Testis (tissue), 5 donors: ENCODE measurements at places on chromosomes 12 and 14. TPM values are rescaled to one million over a fixed set of nuclear protein-coding genes. Genes with fewer than 3 reads are reported as not detected.

The NPFF gene
- not detected for total RNA-seq

The PYM1 gene
- total RNA-seq: 51.8 TPM

The CRY1 gene
- 63.0 TPM for total RNA-seq

The TMEM19 gene
- total RNA-seq: 14.9 TPM

- no peaks in the 10 kb centered on the region for H3K4me1 ChIP-seq
- no peak overlapping the region for H3K4me3 ChIP-seq
- no peak overlapping the region for H3K27ac ChIP-seq
Measured at GRCh38 chr12:72546106-72546505, 273.9 kb downstream of the TRHDE start.

DNA sequence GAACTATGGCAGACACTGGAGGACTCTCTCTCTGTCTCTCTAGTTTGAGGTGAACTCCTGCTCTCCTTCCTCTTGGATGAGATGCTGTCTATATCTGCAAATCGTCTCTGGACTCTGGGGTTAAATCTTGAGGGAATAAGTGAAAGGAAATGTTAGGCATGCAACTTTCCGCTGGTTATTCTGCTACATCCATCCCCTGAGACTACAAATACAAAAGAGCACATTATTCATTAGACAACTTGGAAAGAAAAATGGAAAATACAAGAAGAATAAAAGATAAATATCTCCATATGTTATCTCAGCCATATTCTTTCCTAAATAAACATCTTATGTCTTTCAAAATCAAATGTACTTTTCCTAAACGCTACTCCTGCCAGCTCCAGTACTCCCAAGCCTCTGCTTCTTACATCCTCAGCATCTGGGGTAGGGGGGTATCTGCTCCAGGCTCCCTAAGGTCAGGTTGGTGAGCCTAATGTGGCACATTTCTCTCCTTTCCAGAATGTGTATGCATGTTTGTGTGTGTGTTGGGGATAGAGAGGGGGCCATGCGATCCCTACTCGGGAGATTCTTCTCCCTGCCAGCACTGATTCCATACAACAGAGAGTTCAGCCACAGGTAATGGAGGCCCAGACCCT, 102.9 kb upstream of the FSCB start:
- H3K27me3 ChIP-seq: no peaks in the 10 kb centered on the region
- no peak overlapping the region for H3K27ac ChIP-seq
- H3K36me3 ChIP-seq: no peaks in the 10 kb centered on the region
- H3K4me1 ChIP-seq: no peaks in the 10 kb centered on the region

- H3K4me3 ChIP-seq: no peak overlapping the region
- no peak for DNase-seq
- H3K36me3 ChIP-seq: no peaks in the 10 kb centered on the region
Measured at GRCh38 chr12:49943625-49943960, 6.9 kb upstream of the AQP2 start.

GRCh38 chr14:102688290-102688689, 89.0 kb upstream of the TRAF3 start:
- no peak for DNase-seq
- H3K4me3 ChIP-seq: no peak overlapping the region
- no peaks in the 10 kb centered on the region for H3K36me3 ChIP-seq
- H3K27ac ChIP-seq: no peak overlapping the region
- H3K4me1 ChIP-seq: peaks cover 15% of the 10 kb centered on the region

DNA sequence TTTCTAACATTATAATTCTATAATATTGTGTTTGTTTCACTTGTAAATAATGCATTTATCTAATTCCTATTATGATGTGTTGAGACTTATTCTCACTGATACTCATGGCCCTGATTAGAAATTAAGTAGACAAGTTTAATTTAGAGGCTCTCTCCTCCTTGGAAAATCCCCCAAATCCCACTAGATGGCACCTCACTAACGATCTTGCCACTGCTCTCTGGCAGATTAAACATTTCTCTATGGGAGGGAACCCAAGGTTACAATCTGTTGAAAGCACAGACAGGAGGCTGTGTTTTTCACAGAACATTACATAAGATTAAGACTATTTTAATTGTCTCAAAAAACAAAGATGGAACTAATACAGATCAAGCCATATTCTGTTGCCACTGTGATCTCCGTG, 318.7 kb downstream of the LRFN5 start:
- no peak overlapping the region for H3K27ac ChIP-seq
- no peak overlapping the region for H3K4me3 ChIP-seq
- H3K36me3 ChIP-seq: no peaks in the 10 kb centered on the region
- no peaks in the 10 kb centered on the region for H3K4me1 ChIP-seq
- peak; percentile 19 for DNase-seq

- no peak overlapping the region for H3K27ac ChIP-seq
- H3K4me1 ChIP-seq: no peaks in the 10 kb centered on the region
- no peaks in the 10 kb centered on the region for H3K27me3 ChIP-seq
- no peaks in the 10 kb centered on the region for H3K36me3 ChIP-seq
Measured at GRCh38 chr12:104775731-104776231, 182.3 kb downstream of the SLC41A2 start.

DNA sequence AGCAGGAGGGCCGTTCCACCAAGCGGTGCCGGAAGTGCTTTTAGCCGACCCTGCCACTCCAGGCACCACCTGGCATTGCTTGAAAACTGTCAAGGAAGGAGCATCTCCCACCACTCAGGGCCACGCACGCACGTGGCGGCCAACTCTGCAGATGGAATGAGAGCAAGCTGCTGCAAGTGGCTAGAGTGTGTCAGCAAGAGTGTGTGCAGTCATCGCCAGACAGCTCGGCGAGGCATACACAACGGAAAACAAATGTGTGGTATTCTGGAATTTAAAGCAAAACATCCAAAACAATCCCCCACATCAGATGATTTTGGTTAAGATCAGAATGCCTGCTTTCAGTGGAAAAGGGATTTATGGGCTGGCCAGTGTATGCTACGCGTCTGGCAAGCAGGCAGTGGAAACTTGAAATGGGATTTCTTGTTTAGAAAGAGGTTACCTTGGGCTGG, 11.2 kb downstream of the CD9 start:
- H3K27me3 ChIP-seq: no peaks in the 10 kb centered on the region
- H3K27ac ChIP-seq: no peak overlapping the region
- no peak overlapping the region for H3K4me3 ChIP-seq

GRCh38 chr14:38208618-38209562, 1.2 kb downstream of the SSTR1 start:
- H3K27ac ChIP-seq: no peak overlapping the region
- H3K36me3 ChIP-seq: no peaks in the 10 kb centered on the region
- H3K27me3 ChIP-seq: no peaks in the 10 kb centered on the region
- DNase-seq: no peak

GRCh38 chr12:30836656-30837445, 82.1 kb upstream of the CAPRIN2 start:
- H3K4me3 ChIP-seq: no peak overlapping the region

GRCh38 chr12:7361265-7361664, 57.4 kb downstream of the ACSM4 start:
- no peak overlapping the region for H3K4me3 ChIP-seq
- no peaks in the 10 kb centered on the region for H3K4me1 ChIP-seq
- H3K27me3 ChIP-seq: no peaks in the 10 kb centered on the region
- DNase-seq: no peak

DNA sequence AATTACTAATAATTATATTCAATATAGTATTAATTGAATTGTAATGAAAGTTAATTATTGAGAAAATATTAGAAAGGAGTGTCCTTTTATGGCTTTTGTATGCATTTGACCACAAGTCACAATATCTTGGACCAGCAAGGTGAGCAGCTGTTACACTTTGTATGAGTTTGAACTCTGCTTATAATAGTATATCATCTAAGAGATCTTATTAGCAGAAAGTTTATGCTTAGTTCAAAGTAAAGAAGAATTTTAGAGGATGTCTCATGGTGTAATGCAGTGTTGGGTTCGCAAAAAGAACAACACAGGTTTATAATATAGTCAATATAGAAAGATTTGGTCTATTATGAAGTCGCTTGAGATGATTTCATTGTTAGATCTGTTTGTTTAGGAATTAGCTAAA, 2.0 kb upstream of the TRIM9 start:
- no peaks in the 10 kb centered on the region for H3K27me3 ChIP-seq
- no peak overlapping the region for H3K4me3 ChIP-seq
- H3K4me1 ChIP-seq: peaks cover 18% of the 10 kb centered on the region

GRCh38 chr14:100086361-100086760, 21.1 kb downstream of the EVL start:
- H3K27me3 ChIP-seq: no peaks in the 10 kb centered on the region
- no peaks in the 10 kb centered on the region for H3K36me3 ChIP-seq
- no peaks in the 10 kb centered on the region for H3K4me1 ChIP-seq
- no peak overlapping the region for H3K4me3 ChIP-seq
- H3K27ac ChIP-seq: no peak overlapping the region
- no peak for DNase-seq

DNA sequence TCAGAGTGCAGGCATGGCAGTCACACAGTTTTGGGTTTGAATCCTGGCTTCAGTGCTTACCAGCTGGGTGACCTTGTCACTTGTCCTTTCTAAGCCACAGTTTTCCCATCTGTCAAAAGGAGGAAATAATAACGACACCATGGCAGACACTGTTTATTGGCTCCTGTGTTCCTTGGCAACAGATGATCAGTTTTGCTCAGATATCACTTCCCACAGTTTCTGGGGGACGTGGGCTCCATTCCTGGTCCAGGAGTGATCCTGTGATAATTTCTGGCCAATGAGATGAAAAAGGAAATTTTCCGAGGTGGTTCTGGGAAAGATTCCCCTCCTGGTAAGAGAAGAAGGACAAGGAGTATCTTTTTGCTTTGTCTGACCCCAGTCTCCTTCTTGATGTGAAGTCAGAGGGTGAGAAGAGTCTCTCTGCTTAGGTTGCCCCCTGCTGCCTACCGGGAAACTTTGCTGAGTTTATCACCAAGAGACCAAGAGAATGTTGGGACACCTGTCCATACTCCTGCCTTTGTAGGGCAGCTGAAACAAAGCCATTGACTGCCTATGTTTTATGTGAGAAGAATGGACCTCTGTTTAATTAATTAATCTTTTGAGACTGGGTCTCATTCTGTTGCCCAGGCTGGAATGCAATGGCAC, 178.9 kb upstream of the NRXN3 start:
- no peak overlapping the region for H3K27ac ChIP-seq
- H3K4me3 ChIP-seq: no peak overlapping the region
- no peaks in the 10 kb centered on the region for H3K27me3 ChIP-seq
- no peak for DNase-seq
- H3K36me3 ChIP-seq: no peaks in the 10 kb centered on the region

DNA sequence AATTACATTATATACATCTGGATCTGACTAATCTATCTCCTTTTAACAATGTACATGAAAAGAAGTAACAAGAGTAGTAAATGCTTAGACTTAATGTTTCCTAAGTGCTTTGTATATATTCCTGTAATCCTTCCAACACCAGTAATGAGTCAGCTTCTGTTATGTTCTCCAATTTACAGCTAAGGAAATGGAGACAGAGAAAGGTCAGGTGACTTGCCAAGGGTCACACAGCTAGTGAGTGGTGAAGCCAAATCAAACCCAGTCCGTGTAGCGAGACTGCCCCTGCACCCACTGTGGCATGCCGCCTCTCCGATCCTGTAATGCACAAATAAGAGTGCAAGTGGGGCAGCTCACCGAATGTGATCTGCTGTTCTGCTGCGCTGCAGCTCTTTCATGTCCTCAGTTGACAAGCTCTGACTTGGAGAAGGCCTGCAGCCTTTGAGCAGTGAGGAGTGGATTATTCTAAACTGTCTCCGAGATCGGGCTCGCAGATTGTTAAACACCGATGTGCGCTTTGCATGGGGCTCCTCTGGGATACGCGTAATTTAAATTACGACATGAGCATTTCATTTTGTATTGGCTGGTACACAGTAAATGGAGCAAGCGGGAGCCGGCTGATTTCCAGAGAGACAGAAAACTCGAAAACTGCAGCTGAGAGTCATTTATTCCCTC, 65.1 kb upstream of the KTN1 start:
- H3K4me1 ChIP-seq: peaks cover 6% of the 10 kb centered on the region
- no peak overlapping the region for H3K4me3 ChIP-seq
- no peaks in the 10 kb centered on the region for H3K36me3 ChIP-seq
- DNase-seq: no peak

DNA sequence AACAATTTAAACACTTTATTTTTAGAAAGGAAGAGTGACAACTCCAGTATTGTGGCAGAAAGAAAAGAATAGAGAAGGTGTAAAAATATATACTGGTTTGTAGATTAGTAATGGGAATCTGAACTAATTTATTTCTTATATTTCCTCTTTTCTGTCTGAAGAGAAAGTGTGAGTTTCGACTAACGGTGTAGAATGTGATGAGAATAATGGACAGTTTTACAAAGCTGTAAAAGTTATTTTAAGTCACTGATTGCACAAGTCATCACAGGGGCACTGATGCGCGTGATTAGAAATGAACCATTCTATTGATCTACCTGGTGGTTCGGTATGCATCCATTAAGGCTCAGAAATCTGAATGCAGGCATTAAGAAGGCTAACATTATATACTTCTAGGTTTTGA, 158.5 kb upstream of the ATXN7L3B start:
- H3K27me3 ChIP-seq: no peaks in the 10 kb centered on the region
- H3K27ac ChIP-seq: no peak overlapping the region
- H3K36me3 ChIP-seq: no peaks in the 10 kb centered on the region
- no peak overlapping the region for H3K4me3 ChIP-seq
- no peak for DNase-seq

- no peak overlapping the region for H3K4me3 ChIP-seq
- no peaks in the 10 kb centered on the region for H3K36me3 ChIP-seq
- no peaks in the 10 kb centered on the region for H3K27me3 ChIP-seq
- no peak overlapping the region for H3K27ac ChIP-seq
- H3K4me1 ChIP-seq: no peaks in the 10 kb centered on the region
- no peak for DNase-seq
Measured at GRCh38 chr14:69208666-69209065, 17.4 kb downstream of the EXD2 start.

DNA sequence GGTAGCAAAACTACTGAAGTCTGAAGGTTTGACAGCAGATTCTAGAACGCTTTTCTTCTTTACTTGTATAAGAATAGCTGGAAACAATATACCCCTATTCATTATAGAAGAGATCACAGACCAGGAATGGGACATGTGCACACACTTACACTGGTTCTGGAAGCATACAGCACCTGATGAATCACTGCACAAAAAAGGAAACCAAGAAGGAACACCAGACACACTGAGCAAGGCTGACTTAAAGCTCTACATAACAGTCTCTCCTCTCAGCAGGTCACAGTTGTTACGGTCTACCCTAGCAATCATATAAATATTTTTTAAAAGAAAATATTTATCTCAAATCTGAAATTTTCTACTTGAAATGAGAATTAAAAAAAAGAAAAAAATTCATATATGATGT, 13.5 kb downstream of the ATP2B1 start:
- H3K4me1 ChIP-seq: peaks cover 15% of the 10 kb centered on the region
- H3K36me3 ChIP-seq: no peaks in the 10 kb centered on the region
- no peak for DNase-seq
- H3K27me3 ChIP-seq: no peaks in the 10 kb centered on the region

GRCh38 chr14:90620568-90621077, 195.6 kb downstream of the TTC7B start:
- no peaks in the 10 kb centered on the region for H3K27me3 ChIP-seq
- DNase-seq: no peak
- no peak overlapping the region for H3K27ac ChIP-seq
- H3K4me1 ChIP-seq: peaks cover 10% of the 10 kb centered on the region
- no peaks in the 10 kb centered on the region for H3K36me3 ChIP-seq
